Activated naive CD4-positive, alpha-beta T cell treated with anti-CD3 and anti-CD28 coated beads for 36 hours (primary cell): ENCODE measurements at places on chromosomes 1 and 21.

DNA sequence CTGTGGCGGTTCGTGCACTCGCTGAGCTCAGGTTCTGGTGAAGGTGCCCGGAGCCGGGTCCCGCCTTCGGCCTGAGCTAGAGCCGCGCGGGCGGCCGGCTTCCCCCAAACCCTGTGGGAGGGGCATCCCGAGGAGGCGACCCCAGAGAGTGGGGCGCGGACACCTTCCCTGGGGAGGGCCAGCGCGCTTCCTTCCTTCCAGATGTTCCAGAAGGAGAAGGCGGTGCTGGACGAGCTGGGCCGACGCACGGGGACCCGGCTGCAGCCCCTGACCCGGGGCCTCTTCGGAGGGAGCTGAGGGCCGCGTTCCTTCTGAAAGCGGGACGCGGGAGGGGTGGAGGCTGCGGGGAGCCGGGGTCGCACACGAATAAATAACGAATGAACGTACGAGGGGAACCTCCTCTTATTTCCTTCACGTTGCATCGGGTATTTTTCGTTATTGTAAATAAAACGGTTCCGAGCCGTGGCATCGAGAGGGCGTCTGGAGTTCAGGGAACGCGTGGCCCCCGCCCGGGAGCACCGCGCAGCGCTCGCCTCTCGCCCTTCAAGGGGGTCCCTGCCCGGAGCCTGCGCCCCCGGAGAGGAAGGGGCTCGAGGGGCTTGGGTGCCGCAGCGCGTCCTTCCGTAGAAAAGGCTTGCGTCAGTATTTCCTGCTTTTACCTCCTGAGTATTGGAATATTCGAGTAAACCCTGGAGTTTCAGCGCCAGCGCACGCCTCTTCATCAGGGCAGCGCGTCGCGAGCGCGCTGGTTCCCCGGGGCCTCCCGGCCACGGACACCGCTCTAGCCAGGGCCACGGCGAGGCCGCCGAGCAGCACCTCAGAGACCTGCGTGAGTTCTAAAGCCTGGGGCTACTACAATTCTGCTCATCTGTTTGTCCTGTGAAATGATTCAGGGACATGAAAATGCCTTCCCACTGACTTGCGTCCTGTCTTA is 11.5 kb downstream of the YBEY start:
- DNase-seq = peak; percentile 22

GRCh38 chr1:44146536-44147361 is 5.3 kb upstream of the KLF18 start:
- DNase-seq = no peak

DNA sequence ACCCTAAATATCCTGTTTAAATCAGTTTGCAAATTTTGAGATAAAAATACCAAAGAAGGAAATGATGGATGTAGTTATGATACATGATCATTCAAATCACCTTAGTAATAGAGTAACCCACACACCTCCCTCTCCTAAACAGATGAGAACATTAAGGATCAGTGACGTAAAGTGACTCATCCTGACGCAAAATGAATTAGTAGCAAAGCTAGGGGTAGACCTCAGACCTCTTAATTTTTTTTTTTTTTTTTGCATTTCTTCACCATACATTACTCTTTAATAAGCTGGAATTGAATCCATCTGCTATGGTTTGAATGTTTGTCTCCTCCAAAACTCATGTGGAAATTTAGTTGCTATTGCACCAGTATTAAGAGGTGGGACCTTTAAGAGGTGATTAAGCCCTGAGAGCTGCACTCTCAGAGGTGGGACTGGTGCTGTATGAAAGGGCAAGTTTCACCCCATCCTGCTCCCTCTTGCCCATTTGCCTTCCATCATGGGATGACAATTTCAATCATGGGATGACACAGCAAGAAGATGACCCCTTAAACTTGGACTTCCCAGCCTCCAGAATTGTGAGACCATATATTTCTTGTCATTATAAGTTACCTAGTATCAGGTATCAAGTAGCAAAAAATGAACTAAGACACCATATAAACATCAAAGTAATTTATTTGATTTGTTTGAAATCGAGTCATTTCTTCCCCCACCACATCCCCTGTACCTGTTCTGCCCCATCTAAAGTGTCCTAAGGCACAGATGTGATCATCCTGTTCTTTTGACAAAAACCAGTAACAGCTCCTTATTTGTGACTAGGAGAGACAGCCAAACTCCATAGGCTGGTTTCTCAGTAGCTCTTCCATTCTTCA is 114.6 kb upstream of the DUSP10 start:
- DNase-seq = no peak

DNA sequence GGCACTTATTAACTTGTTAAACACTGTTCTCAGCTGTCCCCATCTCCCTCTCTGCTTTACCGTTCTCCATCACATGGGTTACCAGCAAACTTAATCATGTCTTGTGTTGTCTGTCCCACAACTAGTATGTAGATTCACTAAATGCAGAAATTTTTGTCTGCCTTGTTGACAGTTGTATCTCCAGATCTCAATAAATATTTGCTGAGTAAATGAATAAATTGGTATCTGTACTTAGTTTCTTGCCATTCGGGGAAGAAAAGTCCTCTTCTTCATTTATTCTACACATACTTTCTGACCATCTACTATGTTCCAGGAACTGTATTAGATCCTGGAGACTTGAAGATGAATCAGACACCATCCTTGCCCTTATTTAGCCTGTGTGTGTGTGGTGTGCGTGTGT is 97.9 kb downstream of the KCND3 start:
- no peak for DNase-seq

DNA sequence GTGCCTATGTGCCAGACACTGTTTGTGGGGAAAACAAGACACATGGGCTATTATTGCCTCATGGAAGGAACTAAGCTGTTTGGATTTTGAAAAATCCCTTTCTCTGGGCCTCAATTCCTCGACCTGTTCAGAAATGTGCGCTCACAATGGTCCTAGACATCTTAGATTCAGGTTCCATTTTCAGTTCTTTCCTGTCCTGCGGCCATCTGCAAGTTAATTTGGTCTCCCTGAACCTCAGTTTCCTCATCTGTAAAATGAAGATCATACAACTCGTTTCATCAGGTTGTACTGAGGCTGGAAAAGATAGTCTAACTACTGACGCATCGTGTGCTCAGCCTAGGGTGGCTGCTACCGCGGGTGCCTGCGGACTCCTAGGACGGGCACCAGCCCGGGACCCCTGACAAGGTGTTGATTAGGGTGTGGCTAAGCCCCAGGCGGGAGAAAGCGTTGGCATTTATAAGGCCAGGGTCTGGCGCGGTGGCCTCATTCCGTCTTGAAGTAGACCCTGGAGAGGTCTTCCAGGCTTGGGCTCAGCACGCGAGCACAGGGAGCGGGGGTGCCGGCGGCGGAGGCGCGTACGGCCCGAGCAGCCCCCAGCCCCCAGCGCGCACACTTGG is 493 bp upstream of the ELOA start:
- DNase-seq = peak; percentile 18

DNA sequence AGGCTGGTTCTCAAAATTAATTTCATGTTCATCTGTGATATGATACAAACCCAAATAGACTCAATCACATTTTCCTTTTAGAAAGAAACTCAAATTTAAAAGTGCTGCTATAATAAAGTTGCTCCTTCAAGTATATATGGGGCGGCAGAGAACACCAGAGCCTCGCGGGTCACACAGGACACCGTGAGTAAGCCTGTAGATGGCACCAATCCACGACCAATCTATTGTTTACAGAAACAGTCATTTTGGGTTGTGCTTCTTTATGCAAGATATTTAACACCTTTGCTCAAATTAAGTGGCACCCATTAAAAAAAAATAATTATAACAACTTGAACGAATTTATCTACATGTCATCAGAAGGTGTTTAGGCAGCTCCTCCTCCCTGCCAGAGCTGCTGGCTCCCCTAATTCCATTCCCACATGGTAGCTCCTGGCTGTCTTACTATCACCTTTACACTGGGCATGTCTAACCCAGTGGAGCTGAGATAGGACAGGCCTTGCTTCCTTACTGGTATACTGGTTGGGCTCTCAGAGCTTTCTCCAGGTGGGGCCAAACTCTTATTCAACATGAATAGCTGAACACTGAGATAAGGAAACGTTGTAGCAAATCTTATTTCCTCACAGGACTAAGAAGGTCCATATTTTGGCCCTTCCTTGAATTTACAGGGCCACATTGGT is 287.0 kb downstream of the SDCCAG8 start:
- DNase-seq = no peak

GRCh38 chr1:111006556-111006955 is 42.8 kb upstream of the LRIF1 start:
- DNase-seq = no peak

DNA sequence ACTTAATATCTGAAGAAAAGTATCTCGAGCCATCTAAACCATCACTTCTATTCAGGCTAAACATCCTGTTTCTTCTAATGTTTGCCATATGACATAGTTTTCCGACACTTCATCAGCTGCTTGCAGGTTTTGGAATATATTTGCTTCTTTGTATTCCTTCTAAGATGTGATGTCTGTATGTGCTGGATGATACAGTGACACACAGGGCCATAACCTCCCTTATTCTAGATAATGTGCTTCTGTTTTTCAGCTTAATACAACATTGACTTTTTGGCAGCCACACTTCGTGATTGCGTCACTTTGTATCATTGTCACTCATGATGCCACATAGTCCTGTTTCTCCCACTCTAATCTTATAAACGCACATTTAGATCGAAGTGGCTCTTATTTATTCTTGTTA is 156.3 kb downstream of the CRB1 start:
- DNase-seq = no peak

DNA sequence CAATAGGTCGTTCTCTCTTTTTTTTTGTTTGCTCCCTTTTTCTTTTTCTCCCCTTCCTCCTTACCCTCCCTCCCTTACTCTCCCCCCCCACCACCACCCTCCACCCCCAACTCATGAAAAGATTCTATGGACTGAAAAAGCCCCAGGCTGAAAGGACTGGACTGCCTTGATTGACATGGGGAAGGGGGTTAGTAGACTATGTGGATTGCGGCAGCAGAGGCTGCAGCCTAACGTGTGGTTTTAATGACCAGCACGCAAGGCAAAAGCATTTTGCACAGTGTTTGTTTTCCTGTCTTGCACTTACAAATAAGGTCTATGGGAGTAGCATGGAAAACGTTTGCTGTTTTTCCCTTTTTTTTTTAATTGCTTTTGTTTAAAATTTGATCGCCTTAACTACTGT is 5.5 kb downstream of the ZBTB18 start:
- DNase-seq = no peak

DNA sequence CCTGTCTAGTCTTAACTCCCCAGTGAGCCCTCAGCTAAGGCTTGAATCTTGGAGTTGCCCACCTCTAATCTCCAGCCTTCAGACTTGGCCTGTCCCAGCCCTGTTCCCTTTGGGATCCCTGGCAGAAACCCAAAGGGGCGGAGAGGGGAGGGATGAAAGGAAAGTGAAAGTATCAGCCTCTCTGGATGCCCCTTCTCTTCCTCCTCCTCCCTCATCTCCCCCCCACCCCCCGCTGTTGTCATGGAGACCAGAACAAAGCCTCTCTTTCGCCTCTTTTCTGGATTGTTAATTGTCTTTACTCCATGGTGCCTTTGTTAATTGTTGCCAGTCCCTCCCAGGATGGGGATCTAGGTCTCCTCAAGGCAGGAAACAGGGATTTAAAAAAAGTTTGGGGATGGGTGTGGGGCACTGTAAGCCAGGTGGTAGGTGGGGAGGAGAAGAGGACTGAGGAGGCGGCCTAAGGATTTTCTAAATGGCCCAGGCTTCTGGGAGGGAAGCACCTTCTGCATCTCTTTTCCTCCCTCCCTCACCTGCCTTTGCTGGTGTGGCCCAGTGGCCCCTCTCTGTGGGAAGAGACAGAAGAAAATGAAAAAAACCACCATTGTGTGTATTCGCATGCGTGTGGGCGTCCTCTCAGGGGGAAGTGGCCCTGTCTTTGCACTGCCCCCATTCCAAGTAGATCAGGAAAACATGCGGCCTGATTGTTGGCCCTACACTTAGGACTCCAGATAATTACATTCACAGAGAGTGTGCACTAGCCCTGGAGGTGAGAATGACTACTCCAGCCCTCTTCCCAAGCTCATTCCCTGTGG is 7.5 kb upstream of the SOX13 start:
- DNase-seq = no peak

DNA sequence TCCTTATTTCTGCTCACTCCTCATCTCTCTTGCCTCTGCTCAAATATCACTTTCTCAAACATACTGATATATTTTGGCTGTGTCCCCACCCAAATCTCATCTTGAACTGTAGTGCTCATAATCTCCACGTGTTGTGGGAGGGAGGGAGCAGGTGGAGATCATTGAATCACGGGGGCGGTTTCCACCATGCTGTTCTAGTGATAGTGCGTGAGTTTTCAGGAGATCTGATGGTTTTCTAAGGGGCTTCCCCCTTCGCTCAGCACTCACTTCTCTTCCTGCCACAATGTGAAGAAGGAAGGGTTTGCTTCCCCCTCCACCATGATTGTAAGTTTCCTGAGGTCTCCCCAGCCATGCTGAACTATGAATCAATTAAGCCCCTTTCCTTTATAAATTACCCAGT is 26.6 kb downstream of the ZBTB8OS start:
- peak; percentile 63 for DNase-seq

DNA sequence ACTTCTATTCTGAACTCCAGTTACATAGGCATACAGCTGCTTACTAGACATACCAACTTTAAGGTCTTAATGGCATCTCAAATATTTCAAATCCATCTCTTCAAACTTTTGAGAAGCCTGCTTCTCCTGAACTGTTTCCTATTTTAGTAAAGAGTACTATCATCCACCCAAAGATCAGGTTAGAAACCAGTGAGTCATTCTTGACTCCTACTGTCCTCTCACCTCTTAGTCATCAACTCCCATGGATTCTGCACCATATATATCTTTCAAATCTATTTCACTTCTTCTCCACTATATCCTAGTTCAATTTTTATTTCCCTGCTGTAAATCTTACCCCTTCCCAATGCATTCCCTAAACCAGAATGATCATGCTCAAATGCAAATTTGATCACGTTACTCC is 18.1 kb upstream of the BEND5 start:
- no peak for DNase-seq

GRCh38 chr1:29607236-29607635 is 370.9 kb downstream of the PTPRU start:
- DNase-seq = no peak

- no peak for DNase-seq
Measured at GRCh38 chr1:230175163-230175747, 108.2 kb downstream of the GALNT2 start.

- peak; percentile 68 for DNase-seq
Measured at GRCh38 chr1:226939438-226940028, 561 bp upstream of the COQ8A start.

DNA sequence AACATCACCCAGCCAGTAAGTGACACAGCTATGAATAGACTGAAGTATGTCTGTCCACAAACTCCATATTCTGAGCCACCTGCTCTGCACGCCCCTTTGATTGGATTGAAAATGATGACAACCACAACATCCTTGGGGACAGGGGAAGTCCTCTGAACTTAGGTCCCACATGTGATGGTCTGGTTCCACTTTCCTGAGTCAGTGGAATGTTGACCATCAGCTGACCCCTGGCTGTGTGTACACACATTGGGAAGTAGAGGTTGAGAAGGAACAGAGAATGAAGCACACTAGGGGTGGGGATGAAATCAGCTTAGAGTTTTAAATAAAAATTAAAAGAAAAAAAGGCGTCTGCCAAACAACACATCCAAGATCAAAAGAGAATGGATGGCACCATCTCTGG is 8.0 kb upstream of the DISP3 start:
- DNase-seq = no peak

GRCh38 chr1:40306296-40306695 is 10.8 kb downstream of the COL9A2 start:
- DNase-seq = no peak

GRCh38 chr1:25474439-25475047 is 43.8 kb downstream of the MACO1 start:
- DNase-seq = no peak

GRCh38 chr1:66998972-66999371 is 55.0 kb downstream of the SLC35D1 start:
- DNase-seq = no peak

GRCh38 chr1:74812180-74812541 is 79.2 kb downstream of the TYW3 start:
- no peak for DNase-seq
